ENCODE measurements at places on chromosomes 5 and 9.

DNA sequence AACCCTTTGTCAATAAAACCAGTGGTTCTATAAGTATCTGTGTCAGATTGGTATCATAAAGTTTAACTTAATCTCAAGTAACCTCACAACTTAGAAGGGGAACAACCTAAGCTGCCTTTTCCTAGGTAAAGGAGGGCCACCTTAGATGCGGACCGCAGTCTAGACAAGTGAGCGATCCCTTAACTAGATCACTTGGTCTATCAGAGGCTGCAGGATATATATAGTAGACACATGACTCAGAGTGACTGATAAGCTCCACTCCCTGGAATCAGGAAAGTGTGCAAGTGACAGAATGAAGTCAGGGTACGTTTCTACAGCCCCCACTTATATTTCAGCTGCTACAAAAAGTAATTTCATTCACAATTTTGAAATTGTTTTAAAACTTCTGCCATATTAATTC lies 7.4 kb downstream of the REEP5 start:
- no peak overlapping the region for H3K27ac ChIP-seq
- H3K36me3 ChIP-seq = peaks cover 53% of the 10 kb centered on the region
- H3K4me3 ChIP-seq = no peak overlapping the region
- no peaks in the 10 kb centered on the region for H3K4me1 ChIP-seq

- H3K4me1 ChIP-seq = no peaks in the 10 kb centered on the region
- H3K36me3 ChIP-seq = no peaks in the 10 kb centered on the region
- no peak overlapping the region for H3K4me3 ChIP-seq
- DNase-seq = no peak
- no peaks in the 10 kb centered on the region for H3K27me3 ChIP-seq
- H3K27ac ChIP-seq = no peak overlapping the region
Observed at GRCh38 chr9:68473790-68474189, 66.9 kb downstream of the TMEM252 start.

GRCh38 chr9:85425153-85425611 lies 316.6 kb downstream of the AGTPBP1 start:
- peak; percentile 92 for DNase-seq
- H3K27me3 ChIP-seq = no peaks in the 10 kb centered on the region
- H3K4me3 ChIP-seq = no peak overlapping the region

DNA sequence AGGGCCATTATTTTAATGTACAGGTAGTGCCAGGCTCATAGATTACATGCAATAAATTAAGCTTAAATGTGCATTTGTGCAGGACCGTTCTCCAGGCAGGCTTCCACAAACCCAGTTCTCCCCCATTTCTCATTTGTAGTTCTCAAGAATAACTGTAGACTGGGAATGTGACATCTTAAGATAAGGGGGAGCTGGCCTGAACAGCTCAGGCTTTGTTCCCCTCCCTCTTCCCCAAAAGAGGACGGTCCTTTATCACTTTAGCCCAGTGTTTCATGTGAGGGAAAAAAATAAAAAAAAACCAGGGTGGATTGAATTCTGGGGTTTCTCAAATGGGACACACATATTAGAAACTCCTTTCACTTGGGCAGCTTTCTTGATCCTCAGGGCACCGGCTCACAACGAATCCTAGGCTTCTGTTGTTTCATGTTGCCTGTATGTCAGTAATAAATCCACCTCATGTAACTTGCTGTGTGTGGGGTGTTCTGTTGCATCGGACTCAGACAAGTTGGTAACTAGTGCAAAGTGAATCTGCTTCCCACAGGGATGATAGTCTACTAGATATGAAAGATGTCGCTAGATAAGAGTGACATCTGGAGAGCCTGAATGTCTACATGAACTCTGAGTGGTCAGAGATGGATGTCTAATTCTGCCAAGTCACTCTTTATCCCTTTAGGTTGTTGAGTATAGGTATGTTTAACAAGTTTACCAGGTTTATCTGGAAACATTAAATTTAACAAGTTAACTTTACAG lies 2030.6 kb upstream of the NUDT12 start:
- no peak overlapping the region for H3K27ac ChIP-seq
- no peak overlapping the region for H3K4me3 ChIP-seq
- H3K27me3 ChIP-seq = no peaks in the 10 kb centered on the region
